CD4-positive, alpha-beta T cell treated with Interleukin-6 for 4 hours (primary cell): ENCODE measurements at places on chromosomes 5 and 9.

DNA sequence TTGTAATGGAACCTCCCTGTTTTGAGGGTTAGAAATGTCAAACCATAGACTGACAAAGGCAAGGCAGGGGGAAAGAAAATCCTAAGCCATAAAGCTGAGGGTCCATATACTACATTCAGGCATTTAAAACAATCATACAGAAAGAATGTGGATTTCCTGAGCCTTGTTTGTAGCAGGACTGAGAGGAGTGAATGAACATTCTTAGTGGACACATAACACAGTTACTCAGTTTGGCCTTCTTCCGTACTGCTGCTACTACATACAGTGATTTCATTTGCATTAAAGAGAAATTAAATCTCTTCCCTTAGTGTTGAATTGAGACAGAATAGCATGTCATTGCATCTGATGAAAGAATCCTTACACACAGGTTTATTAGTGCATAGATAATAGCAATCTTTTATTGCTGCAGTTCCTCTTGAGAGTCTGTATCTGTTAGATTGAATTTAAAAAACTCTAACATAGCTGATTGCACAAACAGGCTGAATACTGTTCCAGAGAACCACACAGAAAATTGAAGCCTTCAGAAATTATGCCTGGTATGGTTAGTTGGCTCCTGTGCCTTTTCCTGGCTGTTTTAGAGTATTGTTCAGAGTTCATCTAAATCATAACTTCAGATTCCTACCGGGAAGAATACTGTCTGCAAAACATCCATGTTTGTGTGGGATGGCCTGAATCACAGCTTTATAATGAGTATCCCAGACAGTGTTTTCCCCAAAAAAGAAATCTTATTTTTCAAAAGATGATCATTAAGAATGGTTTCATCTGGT is 2.0 kb upstream of the MTX3 start:
- no peak for DNase-seq

GRCh38 chr9:120996409-120996808 is 53.7 kb downstream of the C5 start:
- DNase-seq: no peak

- no peak for DNase-seq
These were observed 193.2 kb downstream of the EFNA5 start for GRCh38 chr5:107477492-107477891.

DNA sequence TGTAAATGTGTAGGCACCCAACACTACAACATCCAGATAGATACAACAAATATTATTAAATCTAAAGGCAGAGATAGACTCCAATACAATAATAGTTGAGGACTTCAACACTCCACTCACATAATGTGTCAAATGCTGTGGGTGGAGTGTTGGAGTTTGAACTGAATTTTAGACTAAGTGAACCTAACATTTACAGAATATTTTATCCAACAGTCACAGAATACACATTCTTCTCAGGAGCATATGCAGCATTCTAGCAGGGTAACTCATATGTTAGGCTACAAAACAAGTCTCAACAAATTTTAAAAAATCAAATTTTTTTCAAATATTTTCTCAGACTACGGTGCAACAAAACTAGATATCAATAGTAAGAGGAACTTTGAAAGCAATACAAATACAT is 648.7 kb upstream of the CDH18 start:
- no peak for DNase-seq

- DNase-seq: no peak
These were observed 505.5 kb downstream of the CTNND2 start for GRCh38 chr5:11398728-11399127.

DNA sequence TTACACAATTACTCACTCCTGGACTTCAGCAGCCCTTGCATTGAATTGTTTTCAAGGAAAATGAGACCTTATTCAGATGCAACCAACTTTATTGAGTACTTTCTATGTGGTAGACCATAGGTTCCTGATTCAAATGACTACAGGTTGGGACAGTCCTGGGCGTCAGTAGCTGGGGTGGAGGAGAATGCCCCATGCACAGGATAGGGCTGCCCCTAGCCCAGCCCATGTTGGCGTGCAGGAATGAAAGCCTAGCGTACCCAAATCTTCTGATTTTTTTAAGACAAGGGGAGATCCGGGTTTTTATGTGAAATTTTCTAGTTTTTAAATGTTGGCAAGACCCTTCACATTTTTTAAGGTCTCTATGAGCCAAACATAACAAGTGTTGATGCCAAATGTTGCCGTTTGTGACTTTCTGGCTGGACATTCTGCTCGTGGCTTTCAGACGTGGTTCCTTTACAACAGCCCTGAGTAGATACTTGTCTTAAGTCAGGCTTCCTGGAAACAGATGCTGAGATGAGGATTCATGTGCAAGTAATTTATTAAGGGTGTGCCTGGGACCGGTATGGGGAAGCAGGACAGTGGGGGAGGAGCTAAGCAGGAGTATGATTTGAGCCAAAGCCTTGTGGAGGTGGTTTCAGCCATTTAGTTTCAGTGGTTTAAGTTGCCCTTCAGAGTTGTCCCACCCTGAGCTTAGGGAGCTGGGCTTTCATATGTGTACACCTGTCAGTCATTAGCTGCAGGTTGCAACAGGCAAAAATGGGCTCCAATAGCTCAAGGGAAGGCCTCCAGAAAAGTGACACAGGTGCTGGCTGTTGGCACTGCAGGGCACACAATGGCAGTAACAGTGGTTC is 154.1 kb downstream of the NTRK2 start:
- no peak for DNase-seq

GRCh38 chr5:41790038-41790776 is 80.0 kb downstream of the OXCT1 start:
- no peak for DNase-seq

DNA sequence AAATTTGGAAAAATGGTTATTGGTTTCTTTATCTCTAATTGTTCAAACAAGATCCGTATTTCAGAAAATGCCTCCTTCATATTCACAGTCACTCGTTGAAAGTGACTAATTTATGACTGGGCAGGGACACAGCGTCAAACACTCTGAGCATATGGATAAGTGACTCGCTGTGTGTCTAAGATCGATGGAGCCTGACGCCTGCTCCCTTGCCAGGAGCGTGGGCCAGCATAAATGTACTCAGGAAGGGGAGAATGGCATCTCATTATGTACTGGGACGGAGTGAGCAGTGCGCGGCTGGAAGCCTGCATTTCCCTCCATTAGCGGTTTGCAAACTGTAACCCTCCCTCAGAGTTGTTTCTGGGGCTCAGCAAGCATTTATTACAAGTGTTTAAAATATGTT is 79.8 kb upstream of the CAST start:
- no peak for DNase-seq

DNA sequence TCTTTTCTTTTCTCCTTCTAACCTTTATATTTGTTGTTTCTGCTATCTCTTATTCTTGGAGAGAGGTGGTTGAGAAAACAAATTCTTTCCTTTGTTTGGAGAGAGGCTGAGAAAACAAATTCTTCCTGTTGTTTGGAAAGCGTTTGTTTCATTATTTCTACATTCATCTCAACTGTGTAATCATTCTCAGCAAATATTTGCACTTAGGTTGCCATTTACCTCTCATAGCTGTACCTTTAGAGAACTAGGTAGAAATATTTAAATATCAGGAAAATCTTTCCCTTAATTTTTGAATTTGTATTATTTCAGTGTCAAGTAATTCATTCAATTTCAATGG is 1824.4 kb upstream of the CDH9 start:
- no peak for DNase-seq

DNA sequence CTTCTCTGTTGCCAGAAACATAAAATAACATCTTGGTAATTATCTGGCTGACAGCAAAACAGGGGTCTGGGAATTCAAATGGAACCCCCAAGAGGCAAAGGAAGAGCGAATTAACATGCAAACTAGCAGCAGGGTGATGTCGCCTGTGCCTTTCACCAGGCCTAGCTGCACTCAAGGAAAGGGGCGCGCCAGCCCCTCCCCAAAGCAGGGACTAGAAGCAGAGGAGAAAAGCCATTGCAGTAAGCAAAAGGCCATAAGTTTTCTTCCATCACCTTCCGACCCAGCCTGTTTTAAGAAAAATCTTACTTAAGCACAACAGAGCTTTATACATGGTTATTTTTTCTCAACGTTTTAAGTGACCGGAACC is 539 bp downstream of the POC5 start:
- no peak for DNase-seq

DNA sequence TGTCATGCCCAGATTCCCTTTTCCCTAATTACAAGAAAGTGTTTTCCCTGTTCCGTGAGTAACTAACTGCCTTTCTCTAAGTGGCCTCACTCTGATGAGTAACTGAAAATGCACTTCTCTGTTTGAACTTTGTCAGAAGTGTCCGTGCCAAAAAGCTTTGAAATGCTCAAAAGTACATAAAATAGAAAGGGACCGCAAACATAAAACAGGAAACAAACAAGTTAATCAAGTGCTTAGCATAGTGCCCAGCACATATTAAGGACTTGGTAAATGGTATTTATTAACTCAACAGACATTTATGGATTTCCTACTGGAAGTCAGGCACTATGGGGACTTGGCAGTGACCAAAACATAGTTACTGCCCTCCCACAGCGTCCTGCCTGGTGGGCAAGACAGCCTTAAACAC is 22.3 kb downstream of the AQP3 start:
- DNase-seq: no peak

DNA sequence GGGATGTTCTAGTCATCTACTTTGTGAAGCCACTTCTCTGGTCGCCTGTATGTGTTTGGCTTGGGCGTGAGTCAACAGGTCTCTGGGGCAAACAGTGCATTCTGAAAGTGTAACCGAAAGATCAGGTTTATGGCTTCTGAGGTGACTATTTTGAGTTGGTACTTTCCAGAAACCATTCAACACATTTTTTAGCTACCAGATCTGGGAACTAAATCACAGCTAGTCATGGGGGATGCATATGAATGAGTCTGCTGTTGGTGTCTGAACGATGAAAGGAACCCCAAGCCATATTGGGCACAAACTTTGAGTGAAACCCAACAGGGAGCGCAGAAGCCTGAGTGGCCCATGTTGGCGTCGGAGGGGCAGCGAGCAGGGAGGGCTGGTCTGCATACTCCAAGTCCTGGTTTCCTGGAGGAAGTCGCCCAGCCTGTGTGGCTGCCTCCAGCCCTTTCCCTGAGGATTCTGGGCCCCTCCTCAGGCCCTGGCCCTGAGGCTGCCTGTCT is 35.3 kb downstream of the UBE2QL1 start:
- no peak for DNase-seq

GRCh38 chr5:54760182-54760935 is 225.0 kb downstream of the ESM1 start:
- no peak for DNase-seq
